NCI-H1048 (cell line): ENCODE measurements at places on chromosomes 7 and 10.

GRCh38 chr7:26705567-26705966 lies 158.8 kb downstream of the SKAP2 start:
- DNase-seq: no peak

- DNase-seq: no peak
These were observed 12.3 kb downstream of the RPA3 start for GRCh38 chr7:7706101-7706511.

DNA sequence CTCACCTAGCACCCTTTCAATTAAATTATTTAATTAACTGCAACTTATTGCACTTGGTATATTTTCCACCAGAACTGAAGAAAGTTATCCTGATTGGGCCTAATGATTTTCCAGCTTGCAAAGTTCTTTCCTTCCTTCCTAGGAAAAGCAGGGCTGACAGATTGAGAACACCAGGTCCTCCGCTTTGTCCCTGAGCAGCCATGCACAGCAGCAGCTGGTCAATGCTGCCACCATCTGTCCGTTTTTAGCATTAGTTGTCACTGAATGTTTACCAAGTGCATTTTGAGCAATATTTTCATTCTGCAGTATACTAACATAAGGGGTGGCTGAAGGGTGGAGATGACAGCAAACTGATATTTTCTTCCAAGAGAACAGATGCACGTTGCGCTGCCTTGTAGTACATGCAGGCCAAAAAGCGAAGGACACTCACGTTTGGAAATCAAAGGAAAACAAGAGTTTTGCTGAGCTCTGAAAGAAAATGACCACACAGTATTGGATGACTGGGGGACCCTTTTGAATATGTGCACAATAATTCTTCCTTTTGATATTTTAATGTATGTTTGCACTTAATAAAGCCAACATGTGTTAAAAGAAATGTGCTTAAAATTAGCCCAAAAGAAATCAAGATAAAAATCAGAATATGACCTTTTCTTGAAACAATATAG lies 248.8 kb upstream of the PTN start:
- no peak for DNase-seq

DNA sequence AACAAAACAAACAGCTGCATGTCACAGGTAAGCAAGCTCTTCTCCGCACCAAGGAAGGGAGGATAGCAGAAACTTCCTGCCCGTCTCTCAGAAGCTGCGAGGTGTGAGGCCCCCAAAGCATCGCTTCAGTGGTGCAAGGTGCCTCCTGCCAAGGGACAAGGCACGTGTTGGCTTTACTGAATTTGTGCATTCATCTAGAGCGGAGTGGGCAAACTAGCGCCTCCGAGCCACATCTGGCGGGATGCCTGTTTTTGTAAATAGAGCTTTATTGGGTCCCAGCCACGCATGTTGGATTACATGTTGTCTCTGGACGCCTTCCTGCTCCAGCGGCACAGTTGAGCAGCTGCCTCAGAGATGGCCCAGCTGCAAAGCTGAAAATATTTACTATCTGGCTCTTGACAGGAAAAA lies 27.7 kb downstream of the PHYH start:
- DNase-seq: no peak

GRCh38 chr7:108684629-108685028 lies 115.0 kb downstream of the DNAJB9 start:
- no peak for DNase-seq

GRCh38 chr7:140506788-140507464 lies 27.6 kb upstream of the MKRN1 start:
- no peak for DNase-seq

- no peak for DNase-seq
These were observed 615.0 kb downstream of the SH2D4B start for GRCh38 chr10:81152656-81153055.

DNA sequence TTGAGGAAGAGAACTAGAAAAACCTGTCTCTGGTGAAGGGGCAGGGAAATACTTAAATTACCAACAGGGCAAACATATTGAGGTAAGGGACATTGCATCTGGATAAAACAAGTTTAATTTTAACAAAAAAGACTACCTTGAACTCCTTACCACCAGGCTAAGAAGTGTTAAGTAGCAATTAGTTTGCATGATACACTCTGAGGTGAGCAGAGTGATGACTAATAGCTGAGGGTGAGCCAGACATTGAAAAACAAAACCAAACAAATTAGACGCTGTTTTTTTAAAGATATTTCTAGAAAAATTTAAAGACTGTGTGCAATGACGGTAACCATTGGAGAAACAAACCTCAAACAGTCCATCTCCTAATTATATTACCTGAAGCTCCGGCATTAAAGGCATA lies 105.9 kb downstream of the ANKRD7 start:
- no peak for DNase-seq

GRCh38 chr10:10165415-10165814 lies 852.3 kb upstream of the CELF2 start:
- no peak for DNase-seq
